ENCODE measurements at places on chromosomes 16 and 17. TPM values are rescaled to one million over a fixed set of nuclear protein-coding genes. Genes with fewer than 3 reads are reported as not detected.

USP36 gene
- total RNA-seq, result 36.7 TPM

DNA sequence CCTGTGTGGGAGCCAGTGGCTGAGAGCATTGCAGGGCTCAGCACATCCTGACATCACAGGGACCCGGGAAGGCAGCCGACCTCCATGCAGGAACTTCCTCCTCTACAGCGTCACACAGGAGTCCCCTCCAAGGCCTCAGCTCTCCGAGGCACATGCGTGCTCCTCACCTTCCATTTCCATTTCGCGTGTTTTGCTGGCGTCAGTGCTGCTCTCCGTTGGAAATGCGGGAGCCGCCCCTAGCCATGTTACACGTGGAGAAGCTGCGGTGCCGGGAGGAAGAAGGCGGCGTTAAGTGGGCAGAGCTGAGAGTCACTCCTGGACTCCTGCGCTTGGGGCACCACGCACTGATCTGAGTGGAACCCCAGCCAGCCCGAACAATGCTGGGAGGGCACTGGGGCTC is 25.2 kb upstream of the CRISPLD2 start:
- DNase-seq, result no peak

DNA sequence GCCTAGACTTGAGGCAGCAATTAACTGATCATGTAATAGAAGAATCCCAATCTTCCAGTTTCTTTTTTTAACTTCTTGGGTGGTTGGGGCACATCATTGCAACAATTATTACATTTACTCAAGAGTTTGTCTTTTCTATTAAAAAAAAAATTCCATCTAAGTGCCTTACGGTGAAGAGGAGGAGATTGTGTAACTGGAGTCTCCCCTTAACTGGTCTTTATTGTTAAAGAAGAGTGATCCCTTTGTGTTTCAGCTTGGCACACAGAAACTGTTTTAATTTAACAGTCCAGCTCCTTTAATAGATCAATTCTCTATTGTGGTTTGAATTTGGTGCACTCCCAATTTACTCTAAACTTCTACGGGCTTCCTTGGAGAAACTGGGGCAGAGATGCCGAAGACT is 75.2 kb downstream of the FTO start:
- DNase-seq, result no peak

GRCh38 chr17:34412965-34413441 is 50.0 kb upstream of the CCL1 start:
- DNase-seq, result peak; percentile 85

DNA sequence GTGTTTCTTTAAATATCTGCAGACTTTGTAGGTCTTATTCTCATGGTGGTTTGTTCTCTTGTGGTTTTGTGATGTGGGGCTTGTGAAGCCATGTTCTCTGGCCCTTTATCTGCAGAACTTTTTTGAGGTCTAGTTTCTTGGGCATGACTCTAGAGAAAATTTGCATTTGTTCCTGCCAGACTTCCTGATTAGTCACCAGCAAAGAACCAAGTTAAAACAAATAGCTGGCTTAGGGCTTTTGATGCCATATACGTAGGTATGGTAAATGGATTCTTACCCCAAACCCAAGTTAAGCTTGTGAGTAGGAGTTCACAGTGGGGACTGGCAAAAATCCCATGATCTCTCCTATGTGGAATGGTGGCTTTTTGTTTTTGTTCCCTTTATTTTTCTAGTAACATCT is 68.7 kb upstream of the IRX3 start:
- DNase-seq, result peak; percentile 60
